ENCODE measurements at places on chromosomes 16 and 17.

- no peak overlapping the region for H3K4me3 ChIP-seq
- no peaks in the 10 kb centered on the region for H3K27me3 ChIP-seq
- no peak overlapping the region for H3K27ac ChIP-seq
- H3K36me3 ChIP-seq, result no peaks in the 10 kb centered on the region
- peak; percentile 47 for DNase-seq
- H3K4me1 ChIP-seq, result peaks cover 20% of the 10 kb centered on the region
Observed at GRCh38 chr17:57868007-57868909, 18.4 kb upstream of the MRPS23 start.

GRCh38 chr17:81417049-81417878 is 22.0 kb downstream of the BAHCC1 start:
- peaks cover 6% of the 10 kb centered on the region for H3K4me1 ChIP-seq
- H3K4me3 ChIP-seq, result no peak overlapping the region
- no peak overlapping the region for H3K27ac ChIP-seq
- DNase-seq, result no peak

GRCh38 chr16:53053967-53054669 is 673 bp upstream of the CHD9 start:
- no peaks in the 10 kb centered on the region for H3K27me3 ChIP-seq
- no peak for DNase-seq
- H3K4me1 ChIP-seq, result peaks cover 16% of the 10 kb centered on the region

- peaks cover 8% of the 10 kb centered on the region for H3K4me1 ChIP-seq
- no peak within 1 kb of the TSS for H3K27ac ChIP-seq
- H3K27me3 ChIP-seq, result no peaks in the 10 kb centered on the region
- no peak for DNase-seq
- no peak within 1 kb of the TSS for H3K4me3 ChIP-seq
Observed at GRCh38 chr17:44915321-44915726, at the start of gene GFAP. Gene GFAP, minus strand, starts transcription at chr17:44915500. Its CDS starts 14 bp downstream, at chr17:44915486.

- no peaks in the 10 kb centered on the region for H3K4me1 ChIP-seq
- H3K27me3 ChIP-seq, result no peaks in the 10 kb centered on the region
- no peak overlapping the region for H3K4me3 ChIP-seq
- no peaks in the 10 kb centered on the region for H3K36me3 ChIP-seq
- DNase-seq, result no peak
- no peak overlapping the region for H3K27ac ChIP-seq
Observed at GRCh38 chr17:77734371-77735080, 224.0 kb upstream of the TNRC6C start.

- no peak overlapping the region for H3K27ac ChIP-seq
- H3K4me3 ChIP-seq, result no peak overlapping the region
- H3K27me3 ChIP-seq, result no peaks in the 10 kb centered on the region
- H3K4me1 ChIP-seq, result peaks cover 18% of the 10 kb centered on the region
- peaks cover 3% of the 10 kb centered on the region for H3K36me3 ChIP-seq
Observed at GRCh38 chr17:50190603-50191358, 10.7 kb downstream of the COL1A1 start.

DNA sequence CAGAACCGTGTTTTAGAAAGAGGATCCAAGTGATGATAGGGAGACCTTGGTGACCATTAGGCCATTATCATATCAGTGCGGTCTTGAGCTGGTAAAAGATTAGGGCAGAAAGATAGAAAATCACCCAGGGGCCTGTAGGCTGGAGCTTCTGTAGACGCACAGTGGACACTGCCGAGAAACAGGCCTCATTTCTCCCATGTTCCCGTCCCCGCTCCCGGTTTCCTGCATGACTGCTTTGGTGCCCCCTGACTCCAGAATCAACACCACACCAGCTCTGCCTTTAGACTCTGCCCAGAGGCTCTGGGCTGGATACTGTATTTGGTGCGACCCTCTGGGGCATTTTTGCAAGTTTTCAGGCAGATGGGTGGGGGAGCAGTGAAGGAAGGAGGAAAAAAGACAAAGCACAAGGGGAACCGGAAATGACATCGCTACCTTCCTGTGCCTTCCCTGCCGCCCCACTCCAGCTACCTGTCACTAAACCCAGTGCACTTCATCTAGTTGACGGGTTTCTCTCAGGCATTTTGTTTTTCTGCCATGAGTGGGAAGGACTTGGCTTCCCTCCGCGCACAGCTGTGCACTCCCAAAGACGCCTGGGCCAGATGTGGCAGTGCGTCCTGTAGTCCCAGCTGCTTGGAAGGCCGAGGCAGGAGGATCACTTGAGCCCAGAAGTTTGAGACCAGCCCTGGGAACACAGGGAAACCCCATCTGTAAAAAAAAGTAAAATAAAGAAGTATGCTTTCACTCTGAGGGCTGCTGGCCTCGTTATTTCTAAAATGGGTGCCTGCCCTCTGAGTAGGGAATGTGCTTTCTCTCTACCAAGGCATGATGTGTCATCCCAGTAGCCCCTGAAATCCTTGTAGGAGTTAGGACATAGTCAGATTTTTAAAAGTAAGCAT is 214.1 kb downstream of the RPTOR start:
- H3K36me3 ChIP-seq, result peaks cover 5% of the 10 kb centered on the region
- no peak for DNase-seq
- no peak overlapping the region for H3K27ac ChIP-seq
- no peaks in the 10 kb centered on the region for H3K27me3 ChIP-seq

DNA sequence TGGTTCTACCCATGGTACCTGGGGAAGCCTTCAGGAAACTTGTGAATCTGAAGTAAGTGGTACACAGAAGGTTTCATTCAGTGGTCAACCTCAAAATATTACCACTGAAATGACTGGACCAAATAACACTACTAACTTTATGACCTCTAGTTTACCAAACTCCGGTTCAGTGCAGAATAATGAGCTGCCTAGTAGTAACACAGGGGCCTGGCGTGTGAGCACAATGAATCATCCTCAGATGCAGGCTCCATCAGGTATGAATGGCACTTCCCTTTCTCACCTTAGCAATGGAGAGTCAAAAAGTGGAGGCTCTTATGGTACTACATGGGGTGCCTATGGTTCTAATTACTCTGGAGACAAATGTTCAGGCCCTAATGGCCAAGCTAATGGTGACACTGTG is 55.9 kb upstream of the SLC5A11 start:
- no peak overlapping the region for H3K4me3 ChIP-seq
- no peak for DNase-seq
- H3K27ac ChIP-seq, result no peak overlapping the region
- no peaks in the 10 kb centered on the region for H3K27me3 ChIP-seq
- H3K4me1 ChIP-seq, result no peaks in the 10 kb centered on the region

DNA sequence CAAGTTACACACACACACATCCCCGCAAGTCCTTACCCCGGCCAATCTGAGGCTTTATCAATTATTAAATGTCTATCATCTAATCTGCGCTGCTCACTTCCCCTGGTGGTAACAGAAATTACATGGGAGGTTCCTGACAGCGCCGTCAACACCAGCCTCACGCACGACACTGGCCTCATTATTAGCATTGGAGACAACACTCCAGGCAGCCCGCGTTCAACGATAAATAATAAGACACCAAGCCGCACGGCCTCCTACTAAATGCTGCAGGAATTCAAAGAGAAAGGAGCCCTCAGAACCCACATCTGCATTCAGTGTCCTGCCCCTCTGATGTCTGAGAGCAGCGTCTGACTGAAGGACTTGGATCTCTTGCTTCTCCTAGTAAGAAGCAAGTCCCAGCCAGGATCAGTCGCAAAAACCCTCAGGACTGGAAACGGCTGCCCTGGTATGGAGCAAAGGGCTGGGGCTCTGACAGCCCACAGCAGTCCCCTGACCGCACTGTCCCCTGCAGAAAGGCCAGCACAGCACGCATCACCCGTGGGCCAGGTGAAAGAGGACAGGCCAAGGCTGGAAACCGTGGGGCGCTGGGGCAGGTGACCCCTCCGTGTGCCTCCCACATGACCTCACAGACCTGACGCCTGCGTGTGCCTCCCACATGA is 7.6 kb upstream of the RPH3AL start:
- no peaks in the 10 kb centered on the region for H3K4me1 ChIP-seq
- no peaks in the 10 kb centered on the region for H3K36me3 ChIP-seq
- H3K27ac ChIP-seq, result no peak overlapping the region
- H3K27me3 ChIP-seq, result no peaks in the 10 kb centered on the region
- H3K4me3 ChIP-seq, result no peak overlapping the region

DNA sequence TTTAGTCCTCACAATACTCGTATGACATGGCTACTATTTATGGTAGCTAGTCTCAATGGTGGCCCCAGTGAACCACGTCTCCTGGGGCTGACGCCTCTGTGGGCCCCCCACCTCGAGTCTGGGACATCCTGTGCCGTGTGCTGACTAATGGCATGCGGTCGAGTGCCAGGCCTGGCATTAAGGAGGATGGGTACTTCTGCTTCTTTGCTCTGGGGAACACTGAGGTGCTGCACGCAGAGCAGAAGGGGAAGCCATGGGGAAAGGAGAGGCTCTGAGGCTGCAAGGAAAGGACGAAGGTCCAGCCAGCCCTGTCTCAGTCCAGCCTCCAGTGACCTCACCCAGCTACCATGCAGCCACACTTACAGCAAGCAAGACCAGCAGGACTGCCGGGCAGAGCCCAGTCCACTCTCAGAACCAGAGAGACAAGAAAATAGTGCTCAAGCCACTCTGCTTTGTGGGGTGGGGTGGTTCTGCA is 5.7 kb upstream of the MPRIP start:
- H3K4me3 ChIP-seq, result no peak overlapping the region
- H3K4me1 ChIP-seq, result peaks cover 9% of the 10 kb centered on the region
- H3K27ac ChIP-seq, result no peak overlapping the region
- H3K36me3 ChIP-seq, result no peaks in the 10 kb centered on the region

DNA sequence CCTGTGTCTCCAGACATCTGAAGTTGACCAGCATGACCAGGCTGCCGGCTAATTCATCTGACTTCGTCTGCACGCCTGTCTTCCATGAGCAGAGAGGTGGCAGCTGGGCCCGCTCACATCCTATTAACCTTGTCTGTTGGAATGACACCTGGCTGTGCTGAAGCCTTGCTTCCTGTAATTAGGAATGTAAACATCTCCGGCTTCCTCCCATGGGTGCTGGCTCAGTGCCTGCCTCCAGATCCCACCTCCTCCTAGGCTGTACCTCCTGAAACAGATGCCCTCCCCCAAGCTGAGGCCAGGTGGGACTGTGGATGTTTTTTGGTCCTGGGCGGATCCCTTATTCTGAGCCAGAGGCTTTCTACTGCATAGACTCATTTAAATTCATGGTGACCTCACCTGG is 296.3 kb downstream of the HS3ST4 start:
- no peak overlapping the region for H3K27ac ChIP-seq
- H3K27me3 ChIP-seq, result no peaks in the 10 kb centered on the region
- H3K36me3 ChIP-seq, result no peaks in the 10 kb centered on the region
- no peak overlapping the region for H3K4me3 ChIP-seq
- no peaks in the 10 kb centered on the region for H3K4me1 ChIP-seq

DNA sequence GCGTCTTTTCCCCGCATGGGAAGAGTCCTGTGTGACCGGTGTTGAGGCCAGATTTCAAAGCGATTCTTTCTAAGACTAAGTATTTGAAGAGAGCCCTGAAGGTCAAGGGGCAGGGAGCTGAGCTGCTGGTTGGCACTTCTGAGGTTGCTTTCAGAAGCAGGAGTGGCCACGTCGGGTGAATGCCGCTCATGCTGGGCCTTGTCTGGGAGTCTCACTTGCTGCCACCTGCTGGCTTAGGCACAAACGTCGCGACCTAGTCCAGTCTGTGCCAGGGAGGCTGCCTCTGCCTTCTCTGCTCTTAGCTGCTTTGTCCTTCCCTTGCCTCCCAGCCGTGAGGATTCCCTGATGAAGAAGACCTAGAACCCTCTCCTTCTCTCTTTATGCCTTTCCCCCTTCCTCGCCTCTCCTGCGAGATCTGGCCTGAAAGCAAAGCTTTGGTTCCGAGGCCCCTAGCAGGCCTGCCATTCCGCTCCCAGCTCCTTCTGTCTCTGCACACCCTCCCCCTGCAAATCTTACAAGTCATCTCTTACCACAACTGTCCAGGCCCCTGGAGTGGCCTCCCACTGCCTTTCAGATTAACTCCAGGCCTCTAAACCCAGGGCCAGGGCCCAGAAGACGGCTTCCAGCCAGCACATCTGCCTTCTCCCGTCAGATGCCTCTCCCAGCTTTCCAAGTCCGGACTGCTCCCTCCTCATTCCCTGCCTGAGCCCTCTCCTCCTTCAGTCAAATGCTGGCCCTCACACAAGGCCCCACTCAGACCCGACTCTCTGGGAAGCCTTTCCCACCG is 11.4 kb downstream of the CTNS start:
- H3K27me3 ChIP-seq, result no peaks in the 10 kb centered on the region
- peaks cover 4% of the 10 kb centered on the region for H3K4me1 ChIP-seq
- no peak overlapping the region for H3K27ac ChIP-seq
- H3K4me3 ChIP-seq, result no peak overlapping the region
- no peaks in the 10 kb centered on the region for H3K36me3 ChIP-seq

DNA sequence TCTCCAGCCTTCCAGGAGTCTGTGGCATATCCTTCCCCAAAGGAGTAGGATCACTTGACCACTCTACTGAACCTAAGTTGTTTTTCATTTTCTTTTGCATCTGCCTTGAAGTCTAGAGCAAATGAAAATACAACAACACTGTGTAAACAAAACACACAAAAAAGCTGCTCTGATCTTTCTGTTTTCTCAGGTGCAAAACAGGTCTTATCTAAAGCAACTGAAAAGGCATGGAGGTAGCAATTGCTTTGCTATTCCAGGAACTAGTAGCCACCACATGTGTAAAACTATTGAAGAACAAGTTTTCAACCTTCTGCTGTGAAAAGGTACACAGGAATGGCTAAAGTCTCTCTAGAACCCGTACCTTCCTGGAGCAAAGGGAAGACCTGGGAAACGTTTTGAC is 127.1 kb downstream of the PITPNC1 start:
- no peaks in the 10 kb centered on the region for H3K4me1 ChIP-seq
- no peak overlapping the region for H3K27ac ChIP-seq
- no peaks in the 10 kb centered on the region for H3K36me3 ChIP-seq
- no peaks in the 10 kb centered on the region for H3K27me3 ChIP-seq
- DNase-seq, result no peak

DNA sequence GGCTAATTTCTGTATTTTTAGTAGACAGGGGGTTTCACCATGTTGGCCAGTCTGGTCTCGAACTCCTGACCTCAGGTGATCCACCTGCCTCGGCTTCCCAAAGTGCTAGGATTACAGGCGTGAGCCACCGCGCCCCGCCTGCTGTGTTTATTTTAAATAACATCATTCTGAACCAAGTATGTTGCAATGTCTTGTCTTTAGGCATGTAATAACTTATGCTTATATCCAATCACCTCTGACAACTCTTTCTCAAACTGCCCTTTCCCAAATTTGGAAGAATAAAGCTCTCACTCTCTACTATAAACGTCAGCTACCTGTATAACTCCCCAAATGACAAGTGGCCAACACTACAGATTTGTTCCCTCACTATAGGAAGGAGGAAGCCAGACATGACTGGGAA is 103.1 kb upstream of the FA2H start:
- H3K27me3 ChIP-seq, result no peaks in the 10 kb centered on the region
- no peak for DNase-seq
- H3K4me3 ChIP-seq, result no peak overlapping the region
- no peaks in the 10 kb centered on the region for H3K4me1 ChIP-seq
- peaks cover 7% of the 10 kb centered on the region for H3K36me3 ChIP-seq

- H3K4me3 ChIP-seq, result no peak overlapping the region
- no peaks in the 10 kb centered on the region for H3K36me3 ChIP-seq
- no peak overlapping the region for H3K27ac ChIP-seq
Observed at GRCh38 chr17:75091855-75092327, 4.1 kb downstream of the SLC16A5 start.

- no peak overlapping the region for H3K4me3 ChIP-seq
- no peaks in the 10 kb centered on the region for H3K4me1 ChIP-seq
- no peaks in the 10 kb centered on the region for H3K27me3 ChIP-seq
- no peaks in the 10 kb centered on the region for H3K36me3 ChIP-seq
- no peak overlapping the region for H3K27ac ChIP-seq
Observed at GRCh38 chr17:73189417-73190099, 3.3 kb upstream of the COG1 start.
